Activated CD8-positive, alpha-beta memory T cell treated with anti-CD3 and anti-CD28 coated beads for 1 hour (primary cell): ENCODE measurements at places on chromosomes 12 and 14.

DNA sequence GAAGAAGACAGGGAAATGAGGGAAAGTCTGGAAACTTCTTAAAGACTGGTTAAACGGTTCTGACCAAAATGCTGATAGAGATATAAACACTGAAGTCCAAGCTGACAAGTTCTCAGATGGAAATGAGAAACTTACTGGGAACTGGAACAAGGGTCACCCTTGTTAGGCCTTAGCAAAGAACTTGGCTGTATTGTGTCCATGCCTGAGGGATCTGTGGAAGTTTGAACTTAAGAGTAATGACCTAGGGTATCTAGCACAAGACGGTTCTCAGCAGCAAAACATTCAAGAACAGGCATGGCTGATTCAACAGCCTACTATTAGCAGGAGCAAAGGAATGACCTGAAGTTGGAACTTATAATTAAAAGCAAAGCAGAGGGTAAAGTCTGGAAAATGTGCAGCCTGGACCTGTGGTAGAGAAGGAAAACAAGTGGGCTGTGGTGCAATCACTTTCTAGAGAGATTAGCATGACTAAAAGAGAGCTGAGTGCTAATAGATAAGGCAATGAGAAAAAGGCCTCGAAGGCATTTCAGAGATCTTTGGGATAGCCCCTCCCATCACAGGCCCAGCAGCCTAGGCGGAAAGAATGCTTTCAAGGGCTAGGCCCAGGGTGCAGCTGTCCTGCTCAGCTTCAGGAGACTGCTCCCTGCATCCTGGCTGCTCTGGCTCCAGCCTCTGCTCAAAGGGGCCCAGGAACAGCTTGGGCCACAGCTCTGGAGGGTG is 60.3 kb downstream of the ATP2B1 start:
- DNase-seq = no peak

DNA sequence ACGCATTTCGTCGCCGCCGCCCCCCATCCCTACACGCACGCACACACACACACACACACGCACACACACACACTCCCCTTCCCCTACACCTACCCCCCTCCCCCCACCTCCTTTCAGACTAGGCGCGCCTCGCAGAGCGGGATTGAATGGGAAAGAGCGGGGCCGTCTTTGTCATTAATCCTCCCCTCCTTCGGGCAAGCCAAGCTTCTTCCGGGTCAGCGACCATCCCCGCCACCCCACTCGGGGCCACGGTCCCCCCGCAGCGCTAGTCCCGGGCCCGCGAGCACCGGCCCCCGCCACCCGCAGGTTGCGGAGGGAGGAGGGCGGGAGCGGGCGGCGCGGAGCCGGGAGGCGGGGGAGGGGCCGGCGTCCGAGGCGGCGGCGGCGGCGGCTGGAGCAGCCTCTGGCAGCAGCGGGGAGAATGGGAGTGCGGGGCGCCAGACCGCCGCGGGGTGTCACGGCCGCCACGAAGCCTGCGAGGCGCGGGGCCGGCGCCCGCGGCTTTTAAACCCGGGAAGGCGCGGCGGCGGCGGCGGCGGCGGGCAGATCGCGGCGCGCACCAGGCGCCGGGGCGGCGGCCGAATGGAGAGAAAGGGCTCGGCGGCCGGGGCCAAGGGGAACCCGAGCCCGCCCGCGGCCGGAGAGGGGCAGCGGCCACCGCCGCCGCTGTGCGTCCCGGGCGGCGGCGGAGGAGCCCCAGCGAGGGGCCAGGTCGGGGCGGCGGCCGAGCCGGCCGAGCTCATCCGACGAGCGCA is at the start of gene TTC9:
Gene TTC9 (plus strand): TSS at position 369 of the 755 bp plus-strand sequence. CDS start 214 bp downstream, at position 583.
- DNase-seq = peak; percentile 8

- DNase-seq = no peak
Observed at GRCh38 chr12:126727218-126728075, 1539.5 kb upstream of the TMEM132C start.

- DNase-seq = no peak
Observed at GRCh38 chr14:34682787-34683321, 31.5 kb downstream of the CFL2 start.

- DNase-seq = no peak
Observed at GRCh38 chr12:93603762-93604161, 31.3 kb downstream of the SOCS2 start.

- DNase-seq = no peak
Observed at GRCh38 chr14:67411820-67412421, at the start of gene PLEK2. TSS of gene PLEK2 (minus strand) at chr14:67412165. CDS start at chr14:67412059, 106 bp downstream.

- DNase-seq = no peak
Observed at GRCh38 chr12:108969622-108970021, 51.2 kb downstream of the SVOP start.

GRCh38 chr12:120238839-120239445 is 26.6 kb downstream of the PXN start:
- no peak for DNase-seq

DNA sequence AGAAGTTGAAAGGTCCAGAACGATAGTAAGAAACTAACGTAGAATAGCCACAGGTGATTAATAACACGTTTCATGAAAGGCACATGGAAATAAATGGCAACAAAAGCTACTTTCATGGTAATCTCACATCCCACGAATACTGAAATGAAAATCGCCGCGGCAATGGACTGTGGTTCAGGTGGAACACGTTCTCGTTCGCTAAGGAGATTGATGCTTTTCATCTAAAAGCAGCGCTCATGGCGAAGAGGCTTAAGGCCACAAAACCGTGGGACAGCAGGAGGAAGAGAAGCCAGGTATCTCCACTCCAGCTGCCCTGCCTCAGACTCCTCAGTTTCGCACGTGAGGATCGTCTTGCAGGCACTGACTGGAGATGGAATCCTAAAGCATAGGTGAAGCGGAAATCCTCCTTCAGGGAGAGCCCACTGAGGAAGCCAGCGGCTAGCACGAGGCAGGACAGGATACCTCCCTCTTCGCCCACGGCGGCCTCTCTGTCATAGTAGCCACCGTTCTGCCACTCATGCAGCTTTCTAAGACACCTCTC is 696 bp upstream of the GPHN start:
- no peak for DNase-seq

DNA sequence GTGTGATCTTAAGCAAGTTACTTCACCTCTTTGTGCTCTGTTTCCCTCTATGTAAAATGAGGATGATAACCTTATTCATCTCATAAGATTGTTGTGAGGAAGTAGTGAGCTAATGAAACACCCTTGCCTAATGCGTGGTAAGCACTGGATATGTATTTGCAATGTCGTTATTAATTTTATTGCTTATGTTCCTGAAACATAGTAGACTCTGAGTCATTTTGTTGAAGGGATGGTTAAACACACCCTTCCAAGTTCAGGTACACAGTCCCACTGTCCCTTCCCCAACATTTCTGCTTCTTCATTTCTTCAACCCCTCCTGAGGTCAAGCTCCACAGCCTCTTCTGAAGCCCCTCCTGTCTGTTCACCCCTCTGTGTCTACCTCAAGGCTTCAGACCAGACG is 40.2 kb upstream of the FAM222A start:
- DNase-seq = no peak

DNA sequence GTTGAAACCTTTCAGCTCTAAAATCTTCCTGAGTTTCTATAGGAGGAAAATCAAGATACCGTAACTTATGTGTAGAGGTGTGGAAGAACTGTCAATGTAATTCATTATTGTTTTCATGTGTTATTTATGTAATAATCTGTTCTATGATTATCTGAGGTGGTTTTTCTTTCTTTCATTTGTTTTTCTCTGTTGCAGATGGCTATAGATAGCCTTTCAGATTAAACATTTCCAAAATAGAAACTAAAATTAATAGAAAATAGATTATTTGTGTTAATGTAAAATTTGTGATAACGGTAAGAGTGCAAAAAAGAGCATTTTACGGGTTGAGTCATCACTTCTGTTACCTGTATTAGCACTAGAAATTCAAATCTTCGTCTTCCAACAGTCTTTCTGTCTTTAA is 128.8 kb downstream of the SYNE2 start:
- no peak for DNase-seq
